ENCODE measurements at places on chromosomes 5 and 9.
A peak's percentile ranks its signal among the peaks of the same experiment; 100 is the strongest.

GRCh38 chr9:127974769-127975261 lies 6.0 kb downstream of the EEIG1 start:
- H3K36me3 ChIP-seq, result 0 out of 2 replicates have a peak, but pooled peaks cover 3% of the 10 kb centered on the region
- H3K4me1 ChIP-seq, result peaks cover 55% of the 10 kb centered on the region
- H3K27me3 ChIP-seq, result no peaks in the 10 kb centered on the region
- no peak for DNase-seq
- no peak overlapping the region for H3K4me3 ChIP-seq

DNA sequence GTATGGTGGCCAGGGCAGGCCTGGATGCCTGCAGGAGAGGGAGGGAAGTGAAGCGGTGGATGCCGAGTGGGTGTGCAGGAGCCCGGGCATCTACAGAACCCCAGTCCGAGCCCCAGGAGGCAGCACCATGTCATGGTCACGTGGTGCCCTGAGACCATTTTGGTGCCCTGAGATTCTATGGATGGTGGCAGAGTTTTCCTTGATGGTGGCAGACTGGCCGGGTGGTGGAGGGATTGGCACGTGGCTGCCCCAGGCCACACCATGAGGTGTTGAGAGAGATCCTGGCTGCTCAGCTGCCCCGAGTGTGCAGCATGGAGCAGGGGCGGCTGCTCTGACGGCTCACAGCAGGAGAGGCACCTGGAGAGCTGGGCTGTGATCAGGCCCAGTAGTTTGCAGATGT lies 52.3 kb downstream of the SYK start:
- H3K27me3 ChIP-seq, result no peaks in the 10 kb centered on the region
- peaks cover 8% of the 10 kb centered on the region for H3K36me3 ChIP-seq
- H3K27ac ChIP-seq, result no peak overlapping the region
- no peak for DNase-seq
- H3K4me3 ChIP-seq, result no peak overlapping the region

DNA sequence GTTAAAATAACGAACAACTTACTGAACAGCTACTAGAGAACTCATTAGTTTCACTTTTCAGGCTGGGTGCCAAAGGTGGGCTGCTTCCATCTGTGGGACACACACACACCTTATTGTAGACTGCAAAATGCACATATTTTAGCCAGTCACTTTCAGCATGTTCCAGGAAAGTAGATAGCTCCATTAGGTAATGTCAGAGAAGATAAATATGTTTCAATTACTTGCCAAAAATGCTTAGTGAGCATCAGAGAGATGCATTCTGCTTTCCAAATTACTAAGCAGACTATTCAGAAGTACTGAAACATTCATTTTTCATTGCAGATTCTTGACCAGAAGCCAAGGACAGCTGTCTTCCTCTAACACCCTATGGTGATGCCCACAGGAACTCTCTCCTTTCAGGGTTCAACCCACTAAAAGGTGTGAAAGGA lies 56.2 kb upstream of the APC start:
- H3K4me1 ChIP-seq, result peaks cover 10% of the 10 kb centered on the region
- no peak overlapping the region for H3K4me3 ChIP-seq
- no peaks in the 10 kb centered on the region for H3K36me3 ChIP-seq

- H3K27me3 ChIP-seq, result no peaks in the 10 kb centered on the region
These were observed 6.4 kb downstream of the CSF1R start for GRCh38 chr5:150079909-150080461.

DNA sequence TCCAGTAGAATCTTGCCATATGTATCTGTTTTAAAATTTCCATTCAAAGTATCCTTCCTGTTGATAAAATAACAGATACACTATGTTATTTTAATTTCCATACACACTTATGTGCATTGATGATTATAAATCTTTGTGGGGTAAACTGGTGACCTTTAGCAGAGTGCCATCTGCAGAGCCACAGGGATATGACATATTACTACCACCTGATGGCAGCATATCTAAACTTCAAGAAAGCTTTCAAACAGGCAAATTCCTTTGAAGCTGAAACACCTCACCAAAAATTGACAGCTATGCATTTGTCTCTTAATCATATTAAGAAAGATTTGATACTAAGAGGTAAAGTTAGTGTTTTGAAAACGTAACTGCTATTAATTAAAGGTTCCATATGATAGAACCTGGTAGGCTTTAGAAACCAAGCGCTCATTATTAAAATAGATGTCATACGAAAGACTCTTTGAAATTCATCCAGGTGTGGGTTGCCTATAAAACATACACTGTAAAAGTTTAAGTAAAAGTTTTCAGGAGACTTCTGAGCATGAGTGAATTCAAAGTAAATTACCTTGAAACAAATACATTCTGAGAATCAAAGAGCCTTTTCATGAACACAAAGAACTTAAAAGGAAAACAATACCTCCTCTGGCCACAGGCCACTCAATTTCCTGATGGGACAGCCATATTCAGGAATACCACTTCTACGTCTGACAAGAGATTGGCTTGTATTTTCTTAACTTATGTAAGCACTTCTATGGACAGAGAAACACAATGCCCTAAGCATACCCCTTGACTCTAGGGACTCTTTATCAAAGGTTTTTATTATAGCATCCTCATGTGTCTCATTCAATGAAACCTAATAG lies 93.3 kb downstream of the KIAA0825 start:
- no peak overlapping the region for H3K4me3 ChIP-seq
- no peaks in the 10 kb centered on the region for H3K4me1 ChIP-seq
- H3K36me3 ChIP-seq, result no peaks in the 10 kb centered on the region
- no peak overlapping the region for H3K27ac ChIP-seq
- peak; percentile 9 for DNase-seq

GRCh38 chr9:38208206-38208901 lies 139.3 kb upstream of the SHB start:
- no peaks in the 10 kb centered on the region for H3K27me3 ChIP-seq
- DNase-seq, result no peak
- no peak overlapping the region for H3K4me3 ChIP-seq
- no peak overlapping the region for H3K27ac ChIP-seq
- no peaks in the 10 kb centered on the region for H3K36me3 ChIP-seq
